Stimulated activated CD8-positive, alpha-beta memory T cell treated with anti-CD3 and anti-CD28 coated beads, Interleukin-2, amount 100 ng/mL, for 1 hour (primary cell): ENCODE measurements at places on chromosomes 6 and 20.

DNA sequence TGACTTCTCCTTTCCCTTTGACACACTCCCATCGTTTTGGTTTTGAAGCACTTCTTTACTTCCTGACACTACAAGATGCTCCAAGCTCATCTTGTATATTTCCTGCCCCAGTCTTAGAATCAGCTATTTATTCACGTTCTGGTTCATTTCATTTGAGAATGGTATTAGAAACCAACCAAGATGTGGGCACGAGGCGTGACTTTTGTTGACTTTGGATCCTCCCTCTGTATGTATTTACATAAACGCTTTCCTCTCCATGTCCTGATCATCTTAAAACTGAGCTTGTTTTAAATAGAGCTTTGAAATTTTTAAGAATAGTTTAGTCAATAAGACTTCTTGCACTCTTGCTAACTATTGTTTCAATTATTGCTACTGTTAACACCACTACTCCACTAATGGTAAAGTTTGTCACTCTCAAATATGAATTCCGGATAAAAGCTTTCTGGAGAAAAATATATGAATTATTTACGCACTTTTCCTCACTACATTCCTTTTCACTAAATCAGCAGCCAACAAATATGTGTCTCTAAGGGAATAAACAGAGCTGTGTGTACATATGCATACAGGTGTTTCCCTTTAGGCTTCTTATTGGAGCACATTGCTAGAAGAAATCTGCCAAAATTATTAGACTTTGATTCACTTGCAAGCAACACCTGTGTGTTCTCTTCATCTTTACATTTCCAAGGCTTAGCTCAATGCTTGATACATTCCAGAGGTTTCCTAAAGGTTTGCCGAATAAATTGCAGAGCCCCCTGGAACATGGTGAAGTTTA is 77.3 kb upstream of the TMEM244 start:
- no peak for DNase-seq

GRCh38 chr20:34762031-34762555 is 57.9 kb downstream of the TP53INP2 start:
- DNase-seq = no peak

- no peak for DNase-seq
Observed at GRCh38 chr20:14622796-14623195, 285.4 kb upstream of the FLRT3 start.

GRCh38 chr20:43987531-43987930 is 72.9 kb downstream of the TOX2 start:
- DNase-seq = no peak

DNA sequence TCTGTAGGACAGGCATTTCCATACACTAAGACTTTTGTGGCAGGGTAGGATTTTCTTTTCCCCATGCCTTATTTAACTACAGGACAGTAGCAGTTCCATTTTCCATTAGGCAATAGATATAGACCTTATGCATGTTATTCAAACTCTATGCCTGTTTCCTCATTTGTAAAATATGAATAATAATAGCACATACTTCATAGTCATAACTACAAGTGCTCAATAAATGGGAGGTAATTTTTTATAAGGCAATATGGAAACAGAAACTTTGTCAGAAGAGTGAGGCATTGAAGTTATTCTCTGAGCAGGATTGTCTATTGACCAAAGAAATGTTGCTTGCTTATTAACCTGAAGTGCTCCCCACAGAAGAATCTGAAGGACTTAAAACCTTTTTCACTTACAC is 41.9 kb upstream of the TNFRSF21 start:
- DNase-seq = no peak
